ENCODE measurements at places on chromosomes 6 and 20. TPM values are rescaled to one million over a fixed set of nuclear protein-coding genes. Genes with fewer than 3 reads are reported as not detected.

GRCh38 chr20:1824181-1824580 is 71.0 kb upstream of the SIRPA start:
- DNase-seq = no peak
- no peaks in the 10 kb centered on the region for H3K4me1 ChIP-seq
- no peaks in the 10 kb centered on the region for H3K27me3 ChIP-seq
- H3K4me3 ChIP-seq = no peak overlapping the region
- no peaks in the 10 kb centered on the region for H3K36me3 ChIP-seq

COQ3 gene
- total RNA-seq = 6.4 TPM

- H3K27ac ChIP-seq = no peak overlapping the region
- peaks cover 35% of the 10 kb centered on the region for H3K4me1 ChIP-seq
- H3K4me3 ChIP-seq = no peak overlapping the region
- DNase-seq = no peak
- no peaks in the 10 kb centered on the region for H3K27me3 ChIP-seq
These were observed 81.7 kb upstream of the FOXP4 start for GRCh38 chr6:41464481-41464880.

GRCh38 chr6:31943742-31944141 is 2.2 kb upstream of the CFB start:
- H3K4me3 ChIP-seq = no peak overlapping the region
- H3K36me3 ChIP-seq = no peaks in the 10 kb centered on the region
- no peaks in the 10 kb centered on the region for H3K27me3 ChIP-seq
- H3K4me1 ChIP-seq = peaks cover 45% of the 10 kb centered on the region
- H3K27ac ChIP-seq = peak overlapping the region; percentile 94

GRCh38 chr20:37969949-37970855 is 63.1 kb downstream of the TTI1 start:
- no peaks in the 10 kb centered on the region for H3K27me3 ChIP-seq
- no peak overlapping the region for H3K27ac ChIP-seq
- no peaks in the 10 kb centered on the region for H3K36me3 ChIP-seq
- DNase-seq = no peak

BPIFA1 gene
- total RNA-seq = not detected

DNA sequence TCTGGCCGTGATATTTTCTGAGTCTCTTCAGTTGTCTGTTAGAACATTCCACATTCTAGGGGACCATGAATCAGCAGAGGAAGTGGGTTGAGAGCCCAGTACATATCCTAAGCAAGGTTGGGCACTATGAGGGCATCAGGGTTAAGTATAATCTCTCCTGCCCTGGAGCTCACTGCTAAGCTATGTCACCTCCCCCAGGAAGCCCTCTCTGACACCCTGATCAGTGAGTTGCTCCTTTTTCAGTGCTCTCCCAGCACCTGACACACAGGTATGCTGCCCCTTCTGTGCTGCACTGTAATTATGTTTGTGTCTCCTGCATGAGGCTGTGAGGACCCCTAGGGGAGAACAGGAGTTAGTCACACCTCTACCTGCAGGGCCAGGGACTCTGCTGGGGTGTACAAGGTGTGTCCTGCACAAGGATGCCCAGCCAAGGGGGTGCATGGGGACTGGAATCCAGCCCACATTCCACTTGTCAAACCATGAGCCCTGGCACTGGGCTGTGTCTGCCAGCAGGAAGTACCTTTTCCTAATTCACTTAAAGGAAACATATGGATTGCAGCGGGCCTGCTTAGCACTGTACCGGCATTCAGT is 3.9 kb downstream of the RAB44 start:
- DNase-seq = no peak
- H3K4me1 ChIP-seq = no peaks in the 10 kb centered on the region
- no peaks in the 10 kb centered on the region for H3K27me3 ChIP-seq
- no peak overlapping the region for H3K4me3 ChIP-seq

SLC16A10 gene
- total RNA-seq = 14.2 TPM

BTNL2 gene
- total RNA-seq = not detected

SEMG1 gene
- total RNA-seq = not detected
